ENCODE measurements at places on chromosomes 2 and 18.

DNA sequence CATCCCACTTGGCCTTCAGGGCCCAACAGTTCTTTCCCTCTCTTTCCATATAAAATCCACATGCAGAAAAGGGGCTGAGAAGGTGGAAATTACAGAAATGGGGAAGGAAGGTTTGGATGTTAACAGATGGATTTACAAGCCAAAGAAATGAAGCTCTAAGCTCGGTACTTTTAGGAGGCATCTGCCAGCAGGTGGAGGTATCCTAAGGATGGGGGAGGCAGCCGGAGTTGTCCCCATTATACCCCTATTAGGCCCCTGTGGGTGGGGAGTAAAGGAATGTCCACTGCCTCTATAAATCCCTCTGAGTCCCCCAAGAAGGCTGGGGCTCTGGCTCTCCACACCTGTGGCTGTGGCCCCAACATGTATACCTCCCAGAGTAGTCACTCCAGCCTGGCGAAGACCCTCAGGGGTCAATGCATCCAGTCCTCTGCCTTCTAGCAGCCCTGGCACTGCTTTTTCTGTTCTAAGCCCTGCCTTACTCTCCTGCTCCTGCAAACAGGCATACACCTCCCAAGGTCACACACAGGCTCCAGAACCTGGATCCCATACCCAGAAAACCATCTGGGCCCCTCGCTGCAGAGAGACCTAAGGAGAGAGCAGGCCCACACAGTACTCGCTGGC is 1.2 kb downstream of the FBXO41 start:
- no peak for DNase-seq

DNA sequence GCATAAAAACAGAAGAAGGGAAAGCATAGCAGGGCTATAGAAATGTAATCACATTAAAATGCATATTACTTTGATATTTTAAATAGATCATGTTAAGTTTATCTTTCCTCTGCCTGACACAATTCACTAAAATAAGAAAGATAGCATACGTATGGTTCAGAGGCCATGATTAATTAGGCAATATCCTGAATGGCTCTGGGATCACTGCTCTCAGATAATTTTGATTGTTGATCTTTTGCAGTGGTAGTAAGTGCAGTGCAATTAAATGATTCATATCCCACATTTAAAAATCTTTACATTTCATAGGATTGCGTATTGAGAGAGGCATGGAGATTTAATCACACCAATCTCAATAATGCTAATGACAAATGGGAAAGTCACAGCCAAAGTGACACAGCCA is 1040.7 kb downstream of the SOCS6 start:
- DNase-seq = no peak

DNA sequence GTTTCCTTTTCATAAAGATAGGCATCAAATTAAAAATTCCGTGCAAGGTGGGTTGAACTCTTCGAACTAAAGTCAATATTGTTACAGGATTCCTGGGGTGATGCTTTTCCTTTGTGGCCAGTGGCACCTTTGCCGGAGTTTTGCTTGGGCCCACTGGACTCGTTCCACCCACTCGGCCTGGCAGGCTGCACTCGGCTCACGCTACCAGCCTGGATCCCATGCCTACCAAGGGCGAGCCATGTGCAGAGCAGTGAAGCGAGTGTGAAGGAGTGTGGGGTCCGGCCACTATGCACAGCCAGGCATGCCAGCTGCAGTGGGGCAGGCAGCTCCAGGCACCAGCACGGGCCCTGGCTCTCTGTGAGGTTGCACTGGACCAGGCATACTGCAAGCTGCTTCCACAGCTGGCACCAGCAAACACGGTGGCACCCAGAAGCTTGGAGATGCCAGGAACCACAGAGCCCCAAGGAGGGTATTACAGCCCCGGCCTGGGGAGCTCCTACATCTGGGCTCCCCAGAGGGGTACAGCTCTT is 83.6 kb downstream of the DTNB start:
- DNase-seq = no peak

- no peak for DNase-seq
These were observed 253.2 kb downstream of the NEDD4L start for GRCh38 chr18:58297198-58297597.

GRCh38 chr2:127302168-127302567 is 8.2 kb upstream of the ERCC3 start:
- DNase-seq = no peak

- DNase-seq = no peak
These were observed 157.9 kb upstream of the FOSL2 start for GRCh38 chr2:28234807-28235206.

- no peak for DNase-seq
These were observed 19.7 kb downstream of the MAP3K20 start for GRCh38 chr2:173095356-173095755.

GRCh38 chr18:24860978-24861680 is 400.7 kb downstream of the HRH4 start:
- DNase-seq = no peak

GRCh38 chr2:48948400-48949125 is 193.0 kb upstream of the LHCGR start:
- DNase-seq = no peak

DNA sequence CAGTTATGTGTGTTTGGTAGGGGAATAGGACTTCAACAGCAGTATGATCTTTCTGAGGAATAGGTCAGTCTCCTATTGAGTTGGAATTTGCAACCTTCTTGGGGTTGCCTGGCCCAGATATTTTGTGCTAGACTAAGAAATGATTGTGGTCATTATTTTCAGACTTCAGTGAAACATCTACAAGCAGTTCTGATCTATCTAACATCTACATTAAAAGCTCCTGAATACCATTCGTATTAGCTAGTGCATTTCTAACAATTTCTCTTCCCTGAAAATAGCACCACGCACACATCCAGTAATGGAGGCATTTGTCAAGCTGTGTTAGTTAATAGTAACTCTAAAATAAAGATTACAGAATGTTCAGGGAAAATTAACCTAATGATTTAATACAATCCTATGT is 179.3 kb downstream of the FIGN start:
- no peak for DNase-seq

- DNase-seq = no peak
These were observed 201.1 kb upstream of the FBXO11 start for GRCh38 chr2:48107326-48107925.

DNA sequence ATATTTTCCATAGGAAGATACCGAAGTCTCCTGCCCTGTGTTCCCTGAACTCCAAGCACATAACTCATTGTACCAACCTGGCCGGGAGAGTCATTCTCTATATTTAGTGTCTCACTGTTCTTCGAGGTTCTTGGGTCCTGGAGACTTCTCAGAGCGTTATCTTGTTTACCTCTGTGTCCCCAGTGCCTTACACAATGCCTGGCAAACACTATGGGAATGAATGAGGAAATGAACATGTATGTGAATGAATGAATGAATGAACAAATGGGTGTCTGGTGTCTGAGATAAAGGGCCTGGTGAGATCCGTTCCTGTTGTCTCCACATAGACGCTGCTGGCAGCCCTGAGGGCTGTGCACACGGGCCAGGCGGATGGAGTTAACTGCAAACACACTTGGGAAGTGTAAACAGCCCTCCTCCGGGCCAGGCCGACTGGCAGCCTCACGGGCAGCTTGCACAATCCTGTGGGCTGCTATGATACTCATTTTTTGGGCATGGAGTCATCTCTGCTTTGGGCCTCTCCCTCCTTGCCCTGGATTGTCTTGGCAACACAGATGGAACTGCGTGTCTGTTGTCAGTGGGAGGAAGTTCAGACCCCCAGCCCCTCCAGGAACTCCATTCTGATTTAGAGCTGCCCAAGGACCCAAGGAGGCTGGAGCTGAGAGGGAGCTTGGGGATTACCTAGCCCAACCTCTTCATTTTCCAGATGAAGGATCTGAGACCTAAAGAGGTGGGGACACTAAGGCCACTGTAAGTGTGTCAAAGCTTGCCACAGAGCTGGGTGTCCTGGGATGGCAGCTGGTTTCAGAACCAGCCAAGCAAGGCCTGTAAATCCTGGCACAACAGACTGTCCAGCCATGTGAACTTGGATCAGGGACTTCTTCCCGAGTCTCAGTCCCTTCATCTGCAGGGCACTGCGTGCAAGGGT is 124.4 kb downstream of the INHBB start:
- DNase-seq = no peak

GRCh38 chr18:49142216-49142615 is 191.5 kb upstream of the SMAD7 start:
- DNase-seq = no peak

- DNase-seq = no peak
These were observed 87.7 kb upstream of the HAAO start for GRCh38 chr2:42879913-42880737.

GRCh38 chr2:43068041-43068533 is 158.3 kb downstream of the ZFP36L2 start:
- DNase-seq = no peak

DNA sequence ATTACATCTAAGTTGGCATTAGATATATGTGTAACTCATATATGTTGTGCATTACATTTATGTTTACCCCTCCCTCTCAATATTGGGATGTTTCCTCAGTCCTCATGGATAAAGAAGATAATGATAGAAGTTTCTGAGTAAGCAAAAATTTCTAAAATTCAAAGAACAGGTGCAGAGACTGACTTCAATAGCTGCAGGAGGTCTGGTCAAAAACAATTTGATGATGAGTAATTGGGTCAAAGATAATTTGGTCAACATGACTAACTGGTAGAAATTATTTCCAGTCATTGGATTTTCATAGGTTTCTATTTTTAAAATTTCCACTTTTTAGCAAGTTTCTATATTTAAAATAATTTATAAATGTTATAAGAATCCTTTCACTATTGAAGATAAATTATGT is 1130.9 kb upstream of the SLC39A10 start:
- no peak for DNase-seq

- DNase-seq = no peak
These were observed 1.2 kb upstream of the NPAS2 start for GRCh38 chr2:100818606-100819369.

GRCh38 chr2:181241797-181242196 is 215.4 kb upstream of the ITGA4 start:
- no peak for DNase-seq

DNA sequence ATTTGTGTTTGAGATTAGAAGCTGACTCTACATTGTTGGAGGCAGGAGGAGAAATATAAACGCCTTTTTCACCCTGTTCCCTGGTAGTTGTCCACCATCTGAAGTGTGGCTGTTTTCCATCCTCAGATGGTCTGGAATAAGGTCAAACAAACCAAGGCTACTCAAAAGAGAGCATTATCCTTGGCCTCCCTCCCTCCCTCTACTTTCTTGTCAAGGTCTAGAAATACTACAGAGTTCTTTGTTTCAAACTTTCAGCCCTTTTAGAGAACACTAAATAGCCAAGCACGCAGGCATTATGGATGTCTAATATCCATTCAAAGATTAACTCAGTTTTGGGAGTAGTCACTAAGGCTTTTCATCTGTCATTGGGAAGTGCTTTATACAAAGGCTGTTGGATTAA is 215.8 kb upstream of the ITGA4 start:
- no peak for DNase-seq

- no peak for DNase-seq
These were observed 156.4 kb downstream of the DSEL start for GRCh38 chr18:67359873-67360838.

- DNase-seq = no peak
These were observed 90.7 kb downstream of the POLR1A start for GRCh38 chr2:86015006-86015405.

DNA sequence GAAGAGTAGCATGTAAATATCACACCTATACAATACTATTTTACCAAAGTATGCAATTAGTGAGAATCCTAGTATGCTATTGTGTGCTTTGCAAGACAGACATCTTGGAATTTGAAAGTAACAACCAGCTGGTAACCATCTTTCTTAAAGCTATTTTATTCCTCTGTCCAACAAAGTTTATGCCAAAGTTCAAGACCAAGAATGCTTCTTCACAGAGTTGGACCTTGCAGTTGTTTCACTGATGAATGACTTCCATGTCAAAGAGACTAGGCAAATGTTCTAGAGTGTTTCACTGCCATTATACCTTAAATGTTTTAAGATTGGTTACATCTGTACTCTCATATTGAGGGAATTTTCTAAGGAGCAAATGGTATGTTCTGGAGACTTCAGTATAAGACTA is 215.2 kb upstream of the CRIM1 start:
- no peak for DNase-seq

GRCh38 chr18:5895876-5896740 is 786 bp upstream of the TMEM200C start:
- DNase-seq = no peak

GRCh38 chr2:100898035-100898665 is 78.2 kb downstream of the NPAS2 start:
- DNase-seq = no peak

DNA sequence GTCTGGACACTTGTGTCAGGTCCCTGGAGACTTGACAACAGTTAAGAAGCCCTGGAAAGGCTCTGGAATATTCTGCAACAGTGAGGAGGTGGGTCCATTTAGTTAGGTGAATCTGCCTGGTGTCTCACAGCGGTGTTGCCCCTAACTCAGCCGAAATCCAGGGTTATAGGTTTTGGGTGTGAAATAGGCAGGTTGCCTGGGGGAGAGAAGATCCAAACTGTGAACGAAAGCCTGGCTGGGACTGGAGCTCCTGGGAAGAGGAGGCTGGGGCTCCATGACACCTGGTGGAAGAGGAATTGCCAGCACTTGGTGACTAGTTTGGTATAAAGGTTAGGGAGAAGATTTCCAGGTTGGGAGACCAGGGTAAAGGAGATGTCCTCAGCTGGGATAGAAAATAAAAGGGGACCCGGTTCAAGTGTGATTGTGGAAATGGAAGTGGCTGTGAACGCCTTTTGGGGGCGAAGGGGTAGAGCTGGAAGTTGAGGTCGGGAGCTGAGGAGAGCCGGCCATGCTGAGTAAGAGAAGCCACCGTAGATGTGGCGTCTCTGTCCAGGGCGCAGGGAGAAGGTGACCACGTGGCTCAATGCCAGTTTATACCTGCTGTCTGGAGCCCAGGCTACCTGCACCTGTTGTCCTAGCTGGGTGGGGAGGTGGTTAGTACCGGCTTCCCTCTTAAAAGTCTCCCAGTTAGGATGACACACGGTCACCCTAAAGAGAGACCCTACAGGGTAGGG is 3.0 kb upstream of the GAREM2 start:
- DNase-seq = no peak

DNA sequence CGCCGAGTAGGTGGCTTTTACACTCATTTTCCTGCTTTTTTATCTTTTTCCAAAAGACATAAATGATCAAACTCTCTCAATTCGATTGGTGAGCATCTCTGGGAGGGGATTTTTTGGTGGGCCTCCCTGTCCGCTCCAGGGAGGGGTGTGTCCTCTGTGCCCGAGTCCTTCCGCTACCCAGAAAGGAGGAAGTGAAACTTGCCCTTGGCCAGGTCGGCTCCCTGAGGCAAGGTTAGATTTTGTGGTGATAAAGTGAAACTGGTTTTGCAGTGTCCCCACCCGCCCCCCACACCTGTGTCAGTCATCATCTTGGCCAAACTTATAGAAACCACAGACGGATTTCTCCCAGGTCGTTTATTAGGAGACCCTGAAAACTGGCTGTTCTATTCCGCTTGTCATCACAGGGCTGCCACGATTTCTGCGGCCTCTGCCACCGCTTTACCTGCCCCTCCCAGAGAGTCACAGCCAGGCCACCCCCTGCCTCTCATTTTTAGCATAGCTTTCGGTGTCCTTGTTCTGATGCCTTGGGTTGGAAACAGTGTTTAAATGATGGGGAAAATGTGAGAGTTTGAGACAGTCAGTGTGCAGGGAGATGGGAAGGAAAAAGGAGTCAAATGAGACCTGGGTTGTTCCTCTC is 93.6 kb downstream of the SH3BP4 start:
- DNase-seq = no peak

All from NCI-H1105 (cell line).